ENCODE measurements at places on chromosomes 2 and 18.
A peak's percentile ranks its signal among the peaks of the same experiment; 100 is the strongest.

GRCh38 chr2:27118525-27119329 lies at the start of gene CGREF1:
Gene CGREF1, minus strand, starts transcription at chr2:27119128. Its CDS starts 14,762 bp downstream, at chr2:27104366.
- no peak for ATAC-seq

DNA sequence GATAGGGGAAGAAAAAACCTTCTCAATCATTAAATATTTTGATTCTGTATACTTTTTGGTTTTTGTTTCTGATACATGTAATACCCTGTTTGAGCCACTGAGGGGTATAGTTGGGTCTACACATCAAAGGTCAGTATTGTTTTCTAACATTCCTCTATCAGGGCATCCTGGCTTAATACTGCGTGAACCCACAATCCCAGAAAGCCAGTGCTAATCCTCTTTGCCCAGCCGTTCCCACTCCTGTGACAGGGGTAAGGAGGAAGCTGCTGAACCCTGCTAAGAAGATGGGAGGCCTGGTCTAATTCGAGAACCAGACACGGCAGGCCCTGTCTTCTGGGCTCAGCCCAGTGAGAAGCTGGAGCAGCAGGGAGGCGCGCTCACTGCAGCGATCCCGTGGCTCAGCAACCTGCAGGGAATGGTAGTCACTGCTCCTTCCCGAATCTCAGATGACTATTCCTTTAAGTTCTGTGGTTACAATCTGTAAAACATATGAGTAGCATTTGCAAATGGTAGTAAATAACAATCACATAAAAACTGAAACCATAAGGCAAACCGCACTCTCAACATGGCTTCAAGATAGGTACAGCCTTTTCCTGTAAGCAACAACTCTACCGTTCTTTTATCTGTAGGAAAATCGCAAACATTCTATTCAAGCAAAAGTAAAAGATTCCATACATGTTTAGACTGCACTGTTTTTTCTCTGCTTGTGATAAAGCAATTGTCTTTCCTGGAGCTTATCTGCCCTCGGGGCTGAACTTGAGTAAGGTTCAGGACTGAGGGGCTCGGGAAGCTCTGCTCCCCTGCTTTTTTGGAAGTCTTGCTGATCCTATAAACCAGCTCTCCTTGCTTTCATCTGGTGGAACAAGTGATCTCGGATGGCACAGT lies 87.0 kb downstream of the EPB41L3 start:
- peak; percentile 53 for ATAC-seq

- ATAC-seq: no peak
Observed at GRCh38 chr18:2982452-2983269, 30.3 kb downstream of the LPIN2 start.

GRCh38 chr2:140257692-140258300 lies 1477.6 kb upstream of the NXPH2 start:
- no peak for ATAC-seq

DNA sequence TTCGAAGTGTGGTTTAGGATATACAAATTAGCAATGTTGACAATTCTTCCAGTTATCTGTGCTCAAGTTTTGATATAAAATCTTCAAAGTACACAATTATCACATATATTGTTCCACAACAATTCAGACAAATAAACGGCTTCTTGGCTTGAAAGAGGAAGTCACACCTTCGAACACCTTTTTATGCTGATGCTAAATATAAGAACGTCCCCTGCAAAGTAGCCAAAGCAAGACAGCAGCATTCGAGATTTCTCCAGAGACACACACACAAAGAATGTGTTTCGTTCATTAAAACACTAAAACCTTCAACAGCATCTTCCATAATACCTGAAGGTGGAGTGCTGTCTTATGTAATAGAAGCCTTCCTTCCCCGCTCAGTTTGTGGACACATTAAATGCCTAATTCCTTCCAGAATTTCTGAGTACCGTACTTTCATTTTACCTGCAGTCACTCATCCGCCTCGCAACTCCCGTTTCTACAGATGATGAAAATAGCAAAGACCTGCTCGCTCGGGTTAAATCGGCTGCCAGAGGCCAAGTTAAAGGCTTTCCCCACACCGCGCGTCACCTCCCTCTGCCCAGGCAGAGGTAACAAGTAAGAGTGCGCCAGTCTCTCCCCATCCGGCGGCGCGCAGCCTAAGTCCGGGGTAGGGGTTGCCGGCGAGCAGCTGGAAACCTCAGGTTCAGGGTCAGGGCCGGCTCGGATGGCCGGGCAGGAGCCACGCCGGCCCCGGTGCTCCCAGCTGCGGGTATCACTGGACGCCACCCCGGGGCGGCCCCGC lies 847 bp downstream of the SERPINE2 start:
- peak; percentile 57 for ATAC-seq

DNA sequence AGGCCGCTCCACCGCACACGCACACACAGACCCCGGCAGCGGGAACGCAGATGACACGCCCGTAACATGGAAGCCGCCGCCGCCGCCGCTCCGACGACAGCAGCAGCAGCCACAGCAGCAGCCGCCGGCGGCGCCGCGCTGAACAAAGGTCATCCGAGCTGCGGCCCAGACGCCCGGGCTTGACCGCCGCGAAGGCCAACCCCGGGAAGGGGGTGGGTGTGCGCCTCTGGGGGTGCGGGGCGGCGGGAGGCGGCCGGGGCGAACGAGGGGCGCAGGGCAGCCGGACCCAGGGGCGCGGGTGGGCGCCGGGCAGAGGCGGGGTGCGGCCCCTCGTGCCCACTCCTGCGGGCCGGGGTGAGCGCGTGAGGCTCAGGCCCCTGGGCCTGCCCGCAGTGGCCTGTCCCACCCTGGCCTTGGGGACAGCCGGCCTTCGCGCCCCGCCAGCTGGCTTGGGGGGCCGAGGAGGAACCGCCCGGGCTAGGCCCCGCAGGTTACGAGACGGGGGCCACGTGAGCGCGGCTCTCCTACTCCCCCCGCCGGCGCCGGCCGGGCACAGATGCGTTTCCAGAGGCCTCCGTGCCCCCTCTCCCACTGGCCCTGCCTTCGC lies 1.0 kb upstream of the ZNF532 start:
- peak; percentile 62 for ATAC-seq

DNA sequence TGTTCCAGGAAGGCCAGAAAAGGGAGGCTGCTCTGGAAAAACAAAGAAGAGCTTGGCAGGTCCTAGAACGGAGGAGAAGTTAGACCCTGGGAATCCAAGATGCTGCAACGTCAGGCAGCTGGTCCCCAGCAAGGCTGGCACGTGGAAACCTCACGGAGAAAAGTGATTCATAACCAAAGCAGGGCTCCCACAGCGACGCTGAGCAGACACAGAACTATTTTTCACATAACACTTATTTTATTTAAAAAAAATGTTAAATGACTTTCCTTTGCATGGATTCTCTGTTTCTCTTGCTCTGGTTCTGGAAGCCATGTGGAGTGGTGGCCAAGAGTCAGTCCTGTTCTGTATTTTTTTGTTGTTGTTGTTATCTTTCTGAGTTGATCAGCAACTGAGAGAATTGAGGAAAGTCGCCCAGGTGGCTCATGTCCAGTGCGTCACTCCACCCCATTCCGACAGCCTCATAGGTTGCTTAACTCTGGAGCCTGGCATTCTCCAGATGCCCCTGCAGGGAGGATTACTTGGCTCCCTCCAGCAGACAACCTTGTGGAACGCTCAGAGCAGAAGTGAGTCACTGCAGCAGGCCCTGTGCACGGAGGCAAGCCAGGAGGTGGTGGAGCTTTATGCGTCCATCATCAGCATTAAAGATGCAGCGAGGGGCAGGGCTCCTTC lies 229.9 kb upstream of the HDAC4 start:
- ATAC-seq: peak; percentile 96

GRCh38 chr2:20538308-20539132 lies 91.6 kb downstream of the RHOB start:
- no peak for ATAC-seq

- ATAC-seq: no peak
Observed at GRCh38 chr2:191180276-191180675, 29.5 kb upstream of the STAT4 start.

- no peak for ATAC-seq
Observed at GRCh38 chr2:167331636-167332232, 443.5 kb downstream of the XIRP2 start.

DNA sequence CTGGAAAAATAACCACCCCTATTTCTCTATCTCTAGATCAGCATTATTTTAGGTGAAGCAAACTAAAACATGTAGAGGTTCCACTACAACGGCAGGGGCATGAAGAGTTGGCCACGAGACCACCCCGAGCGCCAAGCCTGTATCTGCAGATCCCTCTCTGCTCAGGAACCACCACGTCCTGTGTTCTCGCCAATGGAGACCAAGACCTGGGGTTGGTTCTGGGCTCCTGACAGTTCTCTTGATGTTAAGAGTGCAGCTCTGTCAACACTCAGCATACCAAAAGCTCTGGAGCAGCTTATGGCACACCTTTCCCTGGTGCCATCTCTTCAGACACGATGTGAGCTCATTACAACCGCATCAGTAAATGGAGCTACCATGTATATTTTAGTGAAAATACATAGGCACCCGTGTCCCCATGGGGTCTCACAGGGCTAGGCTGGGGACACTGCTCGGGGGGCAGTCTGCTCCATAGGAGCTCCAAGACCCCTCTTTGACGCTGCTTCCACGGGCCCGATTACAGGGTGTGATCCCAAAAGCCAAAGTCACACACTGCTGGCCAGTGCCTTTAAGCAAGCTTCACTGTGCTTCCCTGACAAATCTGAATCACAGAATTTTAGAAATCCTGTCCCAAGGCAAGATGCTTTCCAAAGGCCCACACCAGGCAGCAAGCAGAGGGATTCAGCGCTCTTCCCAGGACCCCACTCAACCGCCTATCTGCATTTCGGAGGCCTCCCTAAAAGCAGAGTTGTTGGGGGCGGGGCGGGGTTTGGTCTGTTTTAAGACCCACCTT lies 72.2 kb downstream of the EMILIN2 start:
- no peak for ATAC-seq

- no peak for ATAC-seq
Observed at GRCh38 chr2:200297989-200298388, 8.5 kb upstream of the SPATS2L start.

GRCh38 chr2:150107816-150108215 lies 379.7 kb downstream of the RND3 start:
- ATAC-seq: peak; percentile 94

GRCh38 chr2:70086838-70087701 lies at the start of gene PCBP1:
Gene PCBP1, plus strand, starts transcription at chr2:70087477. Its CDS starts 267 bp downstream, at chr2:70087744.
- peak; percentile 80 for ATAC-seq

GRCh38 chr2:215136669-215137328 lies 1.6 kb downstream of the ABCA12 start:
- ATAC-seq: peak; percentile 82

DNA sequence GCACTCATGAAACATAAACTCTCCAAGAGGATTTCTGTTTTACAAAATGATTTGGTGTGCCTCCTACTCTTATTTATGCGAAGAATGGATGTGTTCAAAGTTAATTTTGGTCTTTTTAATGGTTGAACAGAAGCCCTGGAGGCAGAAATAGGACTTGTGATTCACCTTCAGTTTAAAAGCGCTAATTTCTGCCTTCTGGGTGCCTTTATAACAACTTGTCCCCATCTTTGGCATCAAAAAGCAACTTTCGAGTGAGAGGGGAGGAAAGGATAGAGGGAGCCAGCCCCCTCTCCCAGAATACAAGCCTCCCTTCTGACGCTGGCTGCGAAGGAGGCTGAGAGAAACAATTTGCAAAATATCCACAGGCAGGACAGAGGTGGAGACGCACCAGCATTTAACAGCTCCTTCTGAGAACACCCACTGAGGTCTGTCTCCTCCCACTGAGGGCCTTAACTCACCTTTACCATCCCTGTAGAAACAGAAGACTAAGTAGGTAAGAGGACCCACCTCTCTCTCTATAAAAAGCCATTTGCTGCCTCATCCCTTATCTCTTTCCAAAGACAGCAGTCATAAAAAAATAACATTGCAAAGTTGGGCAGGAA lies 24.3 kb upstream of the BCL11A start:
- ATAC-seq: no peak

GRCh38 chr18:11587846-11588245 lies 21.6 kb upstream of the SLC35G4 start:
- no peak for ATAC-seq

Measured in esophagus mucosa (tissue), 1 donor.